ENCODE measurements at places on chromosomes 1 and 21.

DNA sequence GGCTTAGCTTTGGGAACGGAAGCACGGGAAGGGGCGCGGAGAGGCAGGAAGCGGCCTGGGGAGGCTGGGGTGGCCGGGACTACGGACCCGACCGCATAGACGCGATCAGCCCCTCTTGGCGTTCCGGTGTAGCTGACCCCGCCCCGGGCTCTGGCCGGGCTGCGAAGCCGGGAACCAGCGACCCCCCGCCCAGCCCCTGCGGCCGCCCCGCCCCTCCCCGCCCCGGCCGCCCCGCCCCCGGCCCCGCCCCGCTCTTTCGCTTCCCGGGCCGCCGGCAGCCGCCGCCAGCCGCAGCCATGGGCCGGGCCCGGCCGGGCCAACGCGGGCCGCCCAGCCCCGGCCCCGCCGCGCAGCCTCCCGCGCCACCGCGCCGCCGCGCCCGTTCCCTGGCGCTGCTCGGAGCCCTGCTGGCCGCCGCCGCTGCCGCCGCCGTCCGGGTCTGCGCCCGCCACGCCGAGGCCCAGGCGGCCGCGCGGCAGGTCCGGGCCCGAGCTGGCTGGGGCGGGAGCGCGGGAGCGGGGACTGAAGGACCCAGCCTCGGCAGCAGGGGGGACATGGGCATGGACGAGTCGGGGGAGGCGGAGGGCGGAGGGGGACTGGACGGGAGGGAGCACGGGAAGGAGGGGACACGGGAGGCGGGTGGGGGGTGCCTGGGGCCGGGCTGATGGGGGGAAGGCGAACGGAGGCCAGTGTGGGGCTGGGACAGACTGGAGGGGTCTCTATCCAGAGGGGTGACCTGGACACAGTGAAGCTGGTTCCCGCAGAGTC, at the start of gene SELENON:
SELENON (plus strand) TSS at position 259 of the 768 bp plus-strand sequence; CDS start at position 297, 38 bp downstream.
- peak; percentile 36 for DNase-seq

DNA sequence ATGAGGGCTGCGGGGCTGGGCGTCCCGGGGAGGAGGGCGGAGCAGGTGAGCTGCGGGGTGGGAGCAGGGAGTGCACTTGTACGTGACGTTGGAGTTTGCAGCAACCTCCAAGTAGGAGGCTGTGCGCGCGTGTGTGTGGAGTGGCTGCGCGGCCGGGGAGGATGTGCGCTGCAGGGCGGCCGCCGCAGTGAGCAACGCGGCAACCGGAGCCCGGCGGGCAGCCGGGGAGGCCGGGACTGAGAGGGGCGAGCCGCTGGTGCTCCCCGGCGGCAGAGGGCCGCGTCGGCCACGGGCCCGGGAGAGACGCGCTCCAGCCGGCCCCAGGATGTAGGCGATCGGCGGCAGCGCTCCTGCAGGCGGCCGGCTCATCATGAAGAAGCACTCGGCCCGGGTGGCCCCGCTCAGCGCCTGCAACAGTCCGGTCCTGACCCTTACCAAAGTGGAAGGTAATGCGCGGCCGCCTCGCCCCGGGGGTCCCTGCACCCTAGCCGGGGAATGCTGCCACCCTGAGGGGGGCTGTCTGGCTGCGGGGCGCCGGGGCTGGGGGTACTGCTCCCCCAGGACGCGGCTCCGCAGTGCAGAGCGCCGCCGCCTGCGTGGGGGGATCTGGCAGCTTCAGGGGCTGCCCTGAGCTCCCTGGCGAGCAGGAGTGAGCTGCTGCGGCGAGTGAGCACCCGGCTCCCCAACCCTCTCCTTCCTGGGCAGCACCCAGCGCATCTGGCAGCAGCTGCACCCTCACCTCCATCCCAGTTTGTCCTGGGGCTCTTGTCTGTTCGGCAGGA, 158.9 kb upstream of the COA6 start:
- peak; percentile 49 for DNase-seq

DNA sequence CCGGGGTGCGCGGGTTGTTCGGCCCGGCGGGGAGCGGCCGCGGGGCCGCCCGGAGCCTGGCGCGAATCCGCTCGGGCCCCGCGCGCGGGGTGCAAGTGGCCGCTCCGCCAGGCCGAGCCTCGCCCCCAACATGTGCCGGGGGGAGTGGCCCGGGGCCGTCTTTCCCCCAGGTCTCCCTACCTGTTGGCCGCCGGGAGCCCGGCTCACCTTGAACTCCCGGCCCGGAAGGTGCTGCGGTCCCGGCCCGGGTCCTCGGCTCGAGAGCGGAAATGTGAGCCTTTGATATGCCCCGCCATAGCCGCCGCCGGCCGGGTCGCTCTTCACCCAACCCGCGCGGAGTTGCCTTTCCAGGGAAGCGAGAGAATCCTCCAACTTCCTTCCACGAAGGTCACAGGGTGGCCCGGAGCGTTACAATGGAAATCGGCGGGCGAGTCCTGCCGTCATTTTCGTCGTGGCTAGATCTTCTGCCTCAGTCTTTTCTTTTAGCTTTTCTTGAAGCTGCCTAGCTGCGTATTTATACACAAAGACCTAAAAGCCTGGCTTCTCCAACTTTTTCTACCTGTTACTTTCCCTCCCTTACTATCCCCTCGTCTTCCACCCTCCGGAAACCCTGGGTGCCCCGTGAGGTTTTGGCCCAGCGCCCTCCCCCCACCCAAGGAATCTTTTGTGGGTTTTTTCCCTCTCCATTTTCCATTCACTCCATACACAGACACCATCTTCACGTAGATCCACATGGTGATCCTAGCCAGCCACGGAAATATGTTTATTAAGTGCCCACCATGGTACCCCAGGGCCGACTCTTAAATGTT, 867 bp downstream of the PTGFRN start:
- peak; percentile 48 for DNase-seq

GRCh38 chr1:230469271-230469670, 43.1 kb upstream of the PGBD5 start:
- DNase-seq, result no peak

Data from activated naive CD8-positive, alpha-beta T cell treated with anti-CD3 and anti-CD28 coated beads for 36 hours (primary cell).